NCI-H526 (cell line): ENCODE measurements at places on chromosomes 5 and 9.

DNA sequence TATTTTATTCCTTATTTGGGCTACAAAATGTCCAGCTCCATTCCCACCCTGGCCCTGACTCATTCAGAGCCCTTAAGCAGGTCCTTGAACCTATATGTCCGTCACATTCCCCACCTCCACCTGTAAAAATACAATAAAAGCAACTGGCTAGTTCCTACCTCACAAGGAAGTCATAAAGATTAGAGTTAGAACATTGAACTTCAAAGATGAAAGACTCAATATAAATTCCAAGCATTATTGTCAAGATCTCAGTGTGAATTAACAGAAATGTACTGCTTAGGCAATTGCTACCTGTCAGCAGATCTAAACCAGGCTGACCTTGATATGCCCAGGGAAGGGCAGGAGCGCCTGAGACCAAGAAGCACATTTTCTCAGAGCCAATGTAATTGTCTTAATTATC is 221.8 kb downstream of the ENC1 start:
- DNase-seq: no peak

DNA sequence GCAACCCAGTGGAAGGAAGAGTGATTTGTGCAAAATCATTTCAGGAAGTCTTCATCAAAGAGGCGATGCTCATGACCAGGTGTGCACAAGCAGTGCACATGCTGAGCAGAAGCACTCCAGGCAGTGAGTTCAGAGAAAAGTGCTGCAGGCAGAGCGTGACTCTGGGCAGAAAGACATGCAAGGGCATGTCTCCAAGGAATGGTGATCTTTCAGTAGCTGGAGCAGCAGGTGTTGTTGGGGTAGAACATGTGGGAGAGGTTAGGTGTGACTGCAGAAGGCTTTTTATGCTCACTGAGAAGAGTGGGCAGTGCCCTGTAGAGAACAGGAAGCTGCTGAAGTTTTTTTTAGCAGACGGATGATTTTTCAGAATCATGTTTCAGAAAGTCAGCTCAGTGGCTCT is 545.4 kb upstream of the TLE4 start:
- DNase-seq: peak; percentile 6

- DNase-seq: no peak
These were observed 115.5 kb downstream of the SLC12A2 start for GRCh38 chr5:128199104-128199503.

- peak; percentile 66 for DNase-seq
These were observed 12.9 kb downstream of the RGS14 start for GRCh38 chr5:177370488-177371119.

GRCh38 chr5:148033134-148033533 is 30.6 kb upstream of the SPINK5 start:
- no peak for DNase-seq

DNA sequence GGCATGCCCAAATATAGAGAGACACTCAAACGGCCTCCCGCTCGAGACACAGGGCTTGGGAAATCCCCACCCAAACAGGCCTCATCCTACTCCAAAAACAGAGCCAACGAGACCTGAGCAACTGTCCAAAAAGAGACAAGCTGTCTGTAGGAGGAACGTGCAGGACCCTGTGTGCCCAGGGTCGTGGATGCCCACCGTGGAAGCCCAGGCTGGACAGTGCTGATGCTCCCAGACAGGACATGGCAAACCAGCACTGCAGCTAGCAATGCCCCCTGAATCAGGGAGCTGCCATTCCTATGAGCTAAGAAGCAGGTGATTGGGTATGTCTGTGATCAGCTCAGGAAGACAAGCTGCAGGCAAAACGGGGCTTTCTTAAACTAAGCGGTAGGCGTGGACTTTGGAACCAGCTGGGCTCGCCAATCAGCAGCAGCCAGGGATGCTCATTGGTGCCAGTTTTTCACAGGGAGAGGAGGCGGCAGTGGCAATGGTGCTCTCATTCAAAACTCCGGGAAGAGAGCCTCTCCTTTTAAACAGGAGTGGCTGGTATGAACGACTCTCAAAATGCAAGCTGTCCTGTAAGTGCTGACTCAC is 113.1 kb upstream of the IRX2 start:
- no peak for DNase-seq

DNA sequence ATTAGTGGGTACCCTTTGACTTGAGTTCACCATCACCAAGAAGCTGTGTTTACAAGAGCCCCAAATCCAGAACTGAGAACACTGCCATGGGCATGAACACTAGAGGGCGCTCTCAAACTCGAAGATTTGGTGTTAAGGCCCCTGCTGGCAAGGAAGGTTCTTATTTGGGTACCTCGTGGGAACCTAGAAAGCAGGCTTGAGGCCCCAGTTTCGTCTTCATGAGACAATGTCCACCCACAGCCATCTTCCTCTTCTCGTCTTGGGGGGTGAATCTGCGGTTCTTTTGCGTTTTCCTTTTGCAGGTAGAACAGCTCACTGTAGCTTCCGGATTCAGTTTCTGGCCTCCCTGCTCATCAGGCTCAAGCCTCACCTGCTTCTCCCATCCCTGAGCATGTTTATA is 184.0 kb downstream of the SEMA5A start:
- peak; percentile 14 for DNase-seq

DNA sequence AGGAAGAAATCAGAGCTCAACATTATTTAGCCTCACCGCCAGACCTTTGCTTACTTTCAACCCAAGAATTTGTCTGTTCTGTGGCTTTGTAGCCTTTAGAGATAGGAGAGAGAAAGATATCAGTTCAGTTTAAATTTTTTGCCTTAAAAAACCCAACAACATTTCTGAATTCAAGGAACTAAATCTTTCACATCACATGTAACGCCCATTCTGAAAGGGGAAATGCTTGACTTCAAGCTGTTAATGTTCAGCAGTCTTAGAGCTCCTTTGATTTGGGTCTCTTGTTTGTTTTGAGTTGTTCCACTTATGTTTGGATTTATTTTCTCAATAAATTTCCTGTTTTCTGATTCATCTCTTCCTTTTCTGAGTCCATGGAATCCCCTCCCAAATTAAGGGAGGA is 294.5 kb downstream of the ARHGAP26 start:
- DNase-seq: no peak

DNA sequence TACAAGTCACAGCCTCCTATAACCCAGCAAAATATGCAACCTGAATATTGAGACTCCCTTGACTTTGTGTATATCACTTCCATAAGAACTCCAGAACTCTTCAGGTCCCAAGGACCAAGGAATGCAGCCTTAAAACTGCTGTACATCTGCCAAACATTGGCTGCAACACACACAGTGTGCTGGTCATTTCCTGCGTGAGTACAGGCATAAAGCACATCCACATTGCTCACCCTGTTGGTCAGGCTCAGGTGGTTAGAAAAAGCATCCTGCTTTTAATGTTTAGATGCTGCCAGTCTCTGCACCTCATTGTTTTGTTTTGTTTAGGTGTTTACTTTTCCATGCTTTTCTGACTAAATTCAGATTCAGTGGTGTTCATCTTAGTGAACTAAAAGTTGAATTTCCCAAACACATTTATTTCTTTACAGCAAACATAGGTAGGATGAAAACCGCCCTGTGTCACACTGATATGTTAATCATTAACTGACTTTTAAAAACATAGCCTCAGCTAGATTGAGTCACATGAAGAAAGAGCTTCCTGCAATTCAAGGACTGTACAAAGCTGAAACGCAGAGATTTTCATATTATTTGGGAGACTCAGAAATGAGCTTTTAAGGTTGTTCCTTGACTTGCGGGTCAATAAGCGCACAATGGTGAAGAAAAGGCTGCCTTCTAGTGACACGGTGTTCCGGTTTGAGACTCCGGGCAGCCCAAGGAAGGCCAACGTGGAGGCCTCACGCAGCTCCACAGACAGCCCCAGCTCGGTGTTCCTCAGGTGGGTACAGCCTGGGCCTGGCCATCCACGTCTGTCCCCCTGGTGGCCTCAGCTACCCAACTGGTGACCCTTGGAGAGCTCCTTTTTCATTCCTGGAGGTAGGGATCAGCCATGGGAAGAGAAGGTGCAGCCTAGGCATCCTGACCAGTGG is 52.2 kb upstream of the GRAMD2B start:
- peak; percentile 7 for DNase-seq

DNA sequence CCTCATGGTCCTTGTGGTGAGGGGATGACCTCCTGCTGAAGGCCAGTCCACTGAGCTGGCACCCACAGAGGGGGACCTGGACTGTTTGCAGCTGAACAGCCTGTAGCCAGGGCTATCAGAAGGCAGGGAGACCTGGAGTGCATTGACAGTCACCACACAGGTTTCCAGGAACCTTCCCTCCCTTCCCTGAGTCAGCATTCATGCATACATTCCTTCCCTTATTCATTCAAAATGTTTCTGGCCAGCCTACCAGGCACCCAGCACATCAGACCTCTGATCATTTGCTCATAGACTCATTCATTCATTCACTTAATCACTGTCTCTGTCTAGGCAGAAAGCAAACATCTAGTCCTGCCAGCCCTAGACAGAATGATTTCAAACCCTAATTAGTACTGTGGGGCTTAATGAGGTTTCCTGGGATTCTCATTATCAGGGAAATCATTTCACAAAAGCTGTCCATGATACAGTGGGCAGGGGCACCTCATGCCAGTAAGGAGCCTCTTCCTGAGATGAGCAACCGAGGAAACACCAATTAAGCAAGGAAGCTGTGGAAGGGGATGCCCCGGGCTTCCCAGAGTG is 110.1 kb upstream of the PPP1R26 start:
- no peak for DNase-seq

- DNase-seq: no peak
These were observed 1.2 kb downstream of the FGF18 start for GRCh38 chr5:171420431-171421241.

GRCh38 chr5:111385970-111386831 is 126.1 kb downstream of the STARD4 start:
- no peak for DNase-seq

DNA sequence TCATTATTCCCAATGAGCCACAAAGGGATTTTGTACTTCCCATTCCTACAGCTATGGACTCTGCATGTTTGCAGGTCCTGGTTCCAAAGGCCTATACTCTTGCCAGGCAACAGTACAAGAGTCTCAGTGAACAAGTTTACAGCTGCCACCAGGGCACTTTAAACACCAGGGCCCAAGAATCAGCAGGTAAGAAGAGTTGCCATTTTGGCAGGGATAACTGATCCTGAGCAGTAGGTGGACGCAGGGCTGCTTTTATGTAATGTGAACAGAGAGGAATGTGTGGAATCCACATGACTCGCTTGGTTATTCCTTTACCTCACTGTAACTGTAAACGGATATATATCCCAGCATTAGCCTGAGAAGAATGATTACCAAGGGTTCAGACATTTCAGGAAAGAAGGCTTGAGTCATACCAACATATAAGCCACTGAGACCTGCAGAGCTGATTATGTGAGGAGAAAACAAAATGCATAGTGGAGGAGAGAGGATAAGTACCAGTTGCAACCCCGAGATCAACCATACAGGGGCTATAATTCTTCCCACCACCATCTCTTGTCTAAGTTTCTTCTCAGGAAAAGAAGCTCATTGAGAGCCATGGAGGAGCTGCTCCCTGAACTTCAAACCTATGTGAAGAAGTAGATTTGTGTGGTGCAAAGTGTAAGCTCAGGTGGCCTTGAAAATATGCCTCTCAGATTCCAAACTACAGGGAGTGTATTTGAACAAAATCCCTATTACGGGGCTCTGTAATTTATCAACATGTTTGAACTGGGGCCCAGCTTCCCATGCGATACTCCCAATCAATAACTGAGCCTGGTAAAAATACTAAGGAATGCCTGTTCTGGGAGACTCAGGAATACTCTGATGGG is 24.6 kb downstream of the RAPGEF6 start:
- DNase-seq: no peak

GRCh38 chr5:1174122-1174936 is 27.1 kb upstream of the SLC6A19 start:
- peak; percentile 80 for DNase-seq

GRCh38 chr9:131631306-131631705 is 86.0 kb downstream of the PRRT1B start:
- no peak for DNase-seq

GRCh38 chr9:89505048-89505447 is 7.1 kb upstream of the SEMA4D start:
- DNase-seq: no peak

DNA sequence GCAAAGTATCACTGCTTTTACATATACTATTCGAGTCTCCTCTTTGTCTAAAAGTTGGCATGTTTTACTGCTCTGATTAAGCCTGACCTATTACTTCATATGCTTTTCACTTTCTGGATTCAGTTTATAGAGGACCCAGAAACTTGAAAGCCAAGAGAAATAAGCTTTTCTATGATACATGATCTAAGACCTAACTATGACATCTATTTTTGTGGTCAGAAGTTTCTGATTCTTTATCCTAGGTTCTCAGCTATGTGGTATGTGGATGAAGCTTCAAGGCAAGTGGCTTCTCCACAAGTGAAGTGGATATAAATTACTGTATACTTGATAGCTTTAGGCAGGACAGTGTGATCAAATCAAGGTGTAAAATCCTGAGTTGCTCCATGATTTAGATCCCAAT is 6.3 kb downstream of the EDIL3 start:
- DNase-seq: no peak

GRCh38 chr5:51986733-51987132 is 603.5 kb downstream of the ISL1 start:
- no peak for DNase-seq

DNA sequence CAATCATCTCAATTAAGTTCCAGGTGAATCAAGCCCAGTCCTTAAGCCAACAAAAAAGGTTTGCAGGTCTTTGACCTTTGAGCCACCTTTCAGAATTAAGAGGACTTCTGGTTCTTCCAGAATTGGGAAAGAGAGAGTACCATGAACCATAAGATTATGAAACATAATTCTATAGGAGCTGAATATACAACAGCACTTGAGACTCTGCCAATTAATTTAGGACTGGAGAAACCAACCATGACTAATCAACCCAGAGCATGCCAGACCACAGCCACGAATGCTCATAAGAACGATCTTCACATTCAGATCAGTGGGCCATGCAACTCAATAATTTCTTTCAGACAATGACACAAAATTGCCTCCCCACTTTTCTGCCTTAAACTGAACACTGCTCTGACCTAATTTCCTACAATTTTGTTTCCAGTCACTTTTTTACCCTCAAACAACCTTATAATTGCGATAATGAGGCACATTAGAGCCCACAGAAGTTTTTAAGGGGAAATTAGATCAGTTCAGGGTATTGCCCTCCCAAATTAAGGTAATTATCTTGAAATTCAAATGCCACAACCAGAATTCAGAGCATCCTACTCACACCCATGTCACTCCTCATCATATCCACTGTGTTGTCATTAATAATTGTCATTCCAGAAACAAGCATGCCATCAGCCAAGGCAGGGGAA is 213.4 kb downstream of the ATPSCKMT start:
- DNase-seq: no peak

- DNase-seq: no peak
These were observed 53.4 kb downstream of the GNAQ start for GRCh38 chr9:77978086-77978781.

- no peak for DNase-seq
These were observed 139.3 kb upstream of the TLE4 start for GRCh38 chr9:79432485-79432884.

- no peak for DNase-seq
These were observed 25.9 kb downstream of the SAR1B start for GRCh38 chr5:134606726-134607125.

DNA sequence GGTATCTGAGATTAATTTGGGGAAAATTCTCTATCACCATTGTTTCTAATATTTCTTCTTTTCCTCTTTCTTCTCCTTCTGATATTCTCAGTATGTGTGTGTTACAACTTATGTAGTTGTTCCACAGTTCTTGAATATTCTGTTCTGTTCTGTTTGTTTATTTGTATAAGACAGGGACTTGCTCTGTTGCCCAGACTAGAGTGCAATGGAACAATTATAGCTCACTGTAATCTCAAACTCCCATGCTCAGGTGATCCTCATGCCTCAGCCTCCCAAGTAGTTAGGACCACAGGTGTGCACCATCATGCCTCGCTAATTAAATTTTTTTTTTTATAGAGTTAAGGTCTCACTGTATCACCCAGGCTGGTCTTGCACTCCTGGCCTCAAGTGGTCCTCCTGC is 145.8 kb upstream of the TUT7 start:
- no peak for DNase-seq
